ENCODE measurements at places on chromosomes 3 and 15. TPM values are rescaled to one million over a fixed set of nuclear protein-coding genes. Genes with fewer than 3 reads are reported as not detected.

Gene GNB4
- 111 TPM for total RNA-seq

Gene OXTR
- 2.5 TPM for total RNA-seq

Gene GRM7
- 126 TPM for total RNA-seq

Gene SLC9A9
- total RNA-seq, result 5.0 TPM

Gene C2CD4A
- total RNA-seq, result not detected

Gene GOLGA6L9
- total RNA-seq, result 20.7 TPM

Gene EFCC1
- 0.94 TPM for total RNA-seq

Gene STXBP5L
- total RNA-seq, result 27.2 TPM

Gene SSUH2
- 1.3 TPM for total RNA-seq

Gene ITGB5
- 19.7 TPM for total RNA-seq

Gene SMCO1
- not detected for total RNA-seq

Gene PRRT3
- total RNA-seq, result 4.1 TPM

Gene HRG
- total RNA-seq, result not detected

Gene LIPC
- total RNA-seq, result not detected

Gene GOLGA8T
- total RNA-seq, result 0.31 TPM

Gene DISP2
- 18.5 TPM for total RNA-seq

Gene HRH1
- 1.9 TPM for total RNA-seq

Gene IGSF10
- 1.9 TPM for total RNA-seq

Gene SCAANT1
- total RNA-seq, result not detected

Gene TNFAIP8L3
- 0.94 TPM for total RNA-seq

Gene FOXL2
- total RNA-seq, result 0.31 TPM

Gene TIMP4
- total RNA-seq, result 3.4 TPM

Gene GASK1A
- total RNA-seq, result 11.6 TPM

Gene IFT80
- total RNA-seq, result 103 TPM

Gene IGF1R
- 122 TPM for total RNA-seq

Gene PYGO1
- 57.0 TPM for total RNA-seq

Gene LMAN1L
- total RNA-seq, result not detected

Gene IMPG2
- total RNA-seq, result 2.8 TPM

Gene CCDC54
- total RNA-seq, result 1.6 TPM

Gene C3orf49
- total RNA-seq, result not detected

Gene CRABP1
- 5.3 TPM for total RNA-seq

Gene PARP15
- total RNA-seq, result under 0.01 TPM

Gene CHRNA3
- total RNA-seq, result 0.31 TPM

Gene GATA2
- total RNA-seq, result 0.31 TPM

Gene BRPF1
- total RNA-seq, result 23.5 TPM

Gene DAZL
- not detected for total RNA-seq

Gene OR5K2
- total RNA-seq, result not detected

Gene CLDN18
- not detected for total RNA-seq

Gene GPR149
- 1.9 TPM for total RNA-seq

Gene CPA3
- total RNA-seq, result not detected

Gene BSN
- 23.5 TPM for total RNA-seq

Gene AMOTL2
- 73.2 TPM for total RNA-seq

Gene ACOX2
- total RNA-seq, result 3.4 TPM

Gene BTD
- total RNA-seq, result 29.4 TPM

Gene CFAP100
- 5.9 TPM for total RNA-seq

Gene XCR1
- total RNA-seq, result not detected

Gene MAPKAPK3
- 5.3 TPM for total RNA-seq

Gene COL6A6
- total RNA-seq, result under 0.01 TPM

Gene UBE2E1
- total RNA-seq, result 84.8 TPM

Gene CERS3
- total RNA-seq, result 0.63 TPM

Gene PKM
- 306 TPM for total RNA-seq

Gene PROS1
- 9.4 TPM for total RNA-seq

Gene RAB6B
- total RNA-seq, result 64.2 TPM

Data from parietal lobe (tissue), 2 donors.